ENCODE measurements at places on chromosomes 13 and 19.

GRCh38 chr19:33722456-33723239, 74.0 kb upstream of the KCTD15 start:
- no peak for DNase-seq

DNA sequence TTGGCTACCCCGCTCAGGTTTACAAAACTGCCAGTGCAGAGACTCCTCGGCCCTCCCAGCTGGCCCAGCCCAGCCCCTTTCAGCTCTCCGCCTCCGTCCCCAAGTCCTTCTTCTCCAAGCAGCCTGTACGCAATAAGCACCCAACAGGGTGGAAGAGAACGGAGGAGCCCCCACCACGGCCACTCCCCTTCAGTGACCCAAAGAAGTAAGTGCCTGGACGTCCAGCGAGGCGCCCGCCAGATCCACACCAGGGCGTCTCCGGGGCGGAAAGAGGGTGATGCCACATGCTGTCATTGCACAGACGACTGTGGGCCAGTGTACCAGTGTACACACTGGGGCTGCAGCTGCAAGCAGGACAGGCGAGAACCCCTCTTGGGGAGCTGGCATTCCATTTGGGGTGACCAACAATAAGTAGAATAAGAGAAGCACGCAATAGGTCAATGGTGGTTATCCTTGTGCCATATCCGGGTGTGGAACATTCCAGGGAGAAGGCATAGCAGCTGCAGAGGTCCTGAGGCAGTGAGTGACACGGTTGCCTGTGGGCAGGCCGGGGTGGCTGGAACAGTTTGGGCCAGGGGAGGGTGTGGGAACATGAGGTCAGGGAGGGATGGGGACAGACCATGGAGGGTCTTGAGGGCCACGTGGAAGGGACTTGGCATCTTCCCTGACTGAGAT, 41.3 kb downstream of the DPF1 start:
- no peak for DNase-seq

DNA sequence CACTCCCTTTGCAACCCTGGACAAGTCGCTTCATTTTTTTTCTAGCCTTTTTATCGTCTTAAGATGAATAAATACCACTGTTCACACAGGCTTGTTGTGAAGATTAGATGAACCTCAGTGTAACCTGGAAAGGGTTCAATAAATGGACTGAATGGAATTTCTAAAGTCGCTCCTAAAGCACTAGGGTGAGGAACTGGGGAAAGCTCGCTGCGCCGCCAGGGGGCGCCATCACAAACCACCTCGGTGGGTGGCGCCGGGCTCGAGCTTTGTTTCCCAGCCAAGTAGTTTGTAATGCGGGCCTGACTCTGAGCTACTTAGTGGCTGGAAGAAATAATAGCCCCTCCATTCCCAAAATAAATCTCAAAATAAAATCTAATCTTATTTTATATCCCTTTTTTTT, 2.2 kb upstream of the CEACAM6 start:
- DNase-seq = peak; percentile 89

- DNase-seq = no peak
Measured at GRCh38 chr13:36259361-36260137, 38.1 kb downstream of the CCDC169 start.

GRCh38 chr13:44755872-44756271, 179.7 kb upstream of the TSC22D1 start:
- DNase-seq = no peak

GRCh38 chr13:27619728-27620376, 477 bp downstream of the LNX2 start:
- peak; percentile 79 for DNase-seq

DNA sequence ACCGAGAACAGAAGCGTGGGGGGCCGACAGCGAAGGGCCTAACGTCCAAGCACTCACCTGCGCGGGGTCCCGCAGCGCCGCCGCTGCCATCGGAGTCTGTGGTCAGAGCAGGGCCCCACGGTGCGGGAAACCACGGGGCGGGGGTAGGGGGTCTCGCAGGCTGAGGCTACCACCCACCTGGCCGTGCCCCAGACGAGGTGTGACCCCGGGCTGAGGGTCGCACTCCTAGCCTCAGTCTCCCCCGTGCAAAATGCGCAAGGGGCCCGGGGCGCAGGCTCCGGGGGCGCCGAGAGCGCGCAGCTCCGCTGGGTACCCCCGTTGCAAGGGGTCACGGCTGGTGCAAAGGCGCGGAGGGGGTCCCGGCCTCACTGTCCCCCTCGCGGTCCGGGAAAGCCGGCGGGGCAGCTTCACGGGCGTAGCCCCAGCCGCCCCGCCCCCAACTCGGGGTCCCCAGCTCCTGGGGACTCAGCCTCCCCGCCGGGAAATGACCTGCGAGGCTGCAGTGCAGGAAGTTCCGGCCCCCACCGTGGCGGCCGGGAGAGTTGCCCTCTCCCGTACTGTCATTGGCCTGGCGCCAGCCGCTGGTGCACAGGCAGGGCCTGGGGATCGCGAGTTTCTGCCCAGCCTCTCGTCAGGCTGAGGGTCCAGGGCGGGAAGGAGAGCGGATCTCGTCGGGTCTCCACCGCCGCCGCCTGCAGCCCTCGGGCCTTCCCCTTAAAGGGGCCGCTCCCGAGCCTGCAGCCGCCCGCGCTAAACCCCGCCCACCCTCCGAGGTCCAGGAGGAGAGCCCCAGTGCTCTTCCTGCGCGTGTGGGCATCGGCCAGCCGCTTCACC, at the start of gene ZNF792:
Gene ZNF792 (minus strand): TSS at position 657 of the 834 bp plus-strand sequence. CDS start 567 bp downstream, at position 90.
- peak; percentile 80 for DNase-seq

DNA sequence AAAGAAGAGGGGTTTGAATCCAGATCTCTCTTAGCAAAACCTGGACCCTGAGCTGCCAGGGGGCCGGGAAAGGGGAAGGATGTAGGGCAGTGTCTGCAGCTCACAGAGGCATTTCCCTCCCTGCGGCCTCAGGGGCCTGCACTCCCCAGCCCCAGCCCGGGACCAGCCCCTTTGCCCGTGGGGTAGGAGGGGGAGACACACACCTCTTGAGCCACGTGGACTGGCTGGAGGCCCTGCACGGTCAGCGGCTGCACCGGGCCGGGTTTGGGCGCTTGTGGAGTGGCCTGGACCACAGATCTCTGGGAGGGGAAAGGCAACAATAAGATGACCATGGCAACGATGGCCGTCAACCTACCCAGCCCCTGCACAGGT, 26.9 kb downstream of the RFX1 start:
- DNase-seq = no peak

DNA sequence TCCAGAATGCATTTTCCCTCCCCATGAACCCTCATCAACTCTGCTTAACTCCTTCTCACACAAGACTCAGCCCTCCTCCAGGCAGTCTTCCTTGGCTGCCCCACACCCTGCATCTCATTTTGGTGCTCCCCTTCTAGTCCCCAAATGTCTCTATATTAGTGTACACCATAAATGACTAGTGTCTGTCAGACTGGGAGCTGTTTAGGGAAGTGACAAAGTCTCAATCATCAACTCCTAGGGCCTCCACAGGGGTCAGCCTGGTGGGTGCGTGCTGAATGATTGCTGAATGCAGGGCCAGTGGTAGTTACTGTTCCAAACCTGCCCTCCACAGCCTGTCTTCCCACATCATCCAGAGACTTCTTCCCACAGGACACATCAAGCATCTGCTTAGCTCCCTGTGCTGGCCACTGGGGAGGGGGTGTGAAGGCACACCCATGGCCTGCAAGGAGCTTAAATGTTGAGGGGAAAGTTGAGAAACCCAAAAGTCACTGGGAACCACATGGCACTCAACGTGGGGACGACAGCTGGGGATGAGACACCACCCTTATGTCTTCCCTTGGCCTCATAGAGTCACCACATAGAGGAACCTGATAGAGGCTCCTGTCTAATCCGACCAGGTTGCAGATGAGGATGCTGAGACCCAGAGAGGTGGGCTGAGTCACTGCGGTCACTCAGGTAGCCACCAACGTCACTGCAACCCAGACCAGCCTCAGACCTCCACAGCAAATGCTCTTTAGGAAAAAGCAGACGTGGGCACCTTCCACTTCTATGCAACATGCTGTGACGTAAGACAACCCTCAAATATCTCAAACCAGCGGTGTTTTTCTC, 79.3 kb upstream of the TM9SF2 start:
- peak; percentile 60 for DNase-seq

- no peak for DNase-seq
Measured at GRCh38 chr13:112831196-112831595, 137.8 kb upstream of the MCF2L start.

GRCh38 chr19:39106194-39106593, 19.4 kb upstream of the PAK4 start:
- DNase-seq = no peak

DNA sequence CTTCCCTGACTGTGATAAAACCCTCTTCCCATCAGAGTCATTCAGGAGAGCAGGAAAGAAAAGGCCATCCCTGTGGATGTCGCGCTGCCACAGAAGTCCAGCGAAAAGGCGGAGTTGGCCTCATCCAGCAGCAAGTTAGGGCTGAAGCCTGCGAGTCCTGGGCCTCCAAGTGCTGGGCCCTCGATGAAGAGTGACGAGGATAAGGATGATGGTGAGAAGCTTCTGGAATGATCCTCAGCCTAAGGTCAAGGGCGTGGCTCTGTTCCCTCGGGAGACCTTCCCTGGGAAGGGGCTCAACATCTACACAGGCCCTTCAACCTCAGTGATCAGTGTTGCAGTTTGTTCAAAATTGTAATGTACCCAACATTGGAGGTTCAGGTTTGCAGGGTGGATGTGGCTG, 22.3 kb downstream of the TEX29 start:
- DNase-seq = no peak

GRCh38 chr19:3691372-3691716, 8.9 kb downstream of the PIP5K1C start:
- DNase-seq = no peak

DNA sequence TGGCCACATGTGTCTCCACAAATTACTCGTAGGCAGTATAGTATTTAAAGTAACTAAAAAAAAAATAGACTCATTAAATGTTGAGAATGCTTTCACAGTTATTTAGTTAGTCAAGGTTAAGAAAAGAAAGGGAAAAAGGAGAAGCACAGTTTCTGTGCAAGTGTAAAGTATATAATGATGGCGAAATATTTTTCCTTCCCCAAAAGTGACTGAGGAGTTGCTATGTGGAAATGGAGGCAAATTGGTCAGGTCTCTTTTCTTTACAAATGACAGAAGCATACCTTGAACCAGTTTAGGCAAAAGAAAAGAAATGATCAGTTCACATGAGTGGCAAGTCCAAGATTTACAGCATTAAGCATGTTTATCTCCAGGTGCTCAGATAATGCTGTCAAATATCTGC, 18.0 kb downstream of the CSNK1A1L start:
- no peak for DNase-seq

GRCh38 chr13:24911133-24911908, 147.4 kb downstream of the RNF17 start:
- no peak for DNase-seq

- no peak for DNase-seq
Measured at GRCh38 chr19:7720351-7720750, 11.6 kb downstream of the CLEC4G start.

DNA sequence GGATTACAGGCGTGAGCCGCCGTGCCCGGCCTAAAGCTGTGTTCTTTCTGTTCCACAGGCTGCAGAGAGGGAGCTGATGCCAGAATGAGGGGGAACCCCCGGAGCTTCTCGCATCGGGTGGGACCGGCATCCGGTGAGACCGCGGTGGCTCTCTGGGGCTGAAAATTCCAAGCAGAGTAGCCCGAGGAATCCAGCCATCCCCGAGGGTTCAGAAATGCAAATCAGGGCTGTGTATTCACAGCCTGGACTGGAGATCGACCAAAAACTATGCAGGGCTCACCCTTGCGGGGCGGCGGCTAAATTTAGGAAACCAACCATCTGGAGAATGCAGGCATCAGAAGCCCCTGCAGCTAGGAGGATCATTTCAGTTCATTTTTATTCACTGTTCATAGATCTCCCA, 99.2 kb downstream of the GNG7 start:
- no peak for DNase-seq

GRCh38 chr19:4916292-4917082, 7.2 kb downstream of the UHRF1 start:
- peak; percentile 78 for DNase-seq

GRCh38 chr13:103039183-103039582, 27.0 kb downstream of the SLC10A2 start:
- DNase-seq = no peak

DNA sequence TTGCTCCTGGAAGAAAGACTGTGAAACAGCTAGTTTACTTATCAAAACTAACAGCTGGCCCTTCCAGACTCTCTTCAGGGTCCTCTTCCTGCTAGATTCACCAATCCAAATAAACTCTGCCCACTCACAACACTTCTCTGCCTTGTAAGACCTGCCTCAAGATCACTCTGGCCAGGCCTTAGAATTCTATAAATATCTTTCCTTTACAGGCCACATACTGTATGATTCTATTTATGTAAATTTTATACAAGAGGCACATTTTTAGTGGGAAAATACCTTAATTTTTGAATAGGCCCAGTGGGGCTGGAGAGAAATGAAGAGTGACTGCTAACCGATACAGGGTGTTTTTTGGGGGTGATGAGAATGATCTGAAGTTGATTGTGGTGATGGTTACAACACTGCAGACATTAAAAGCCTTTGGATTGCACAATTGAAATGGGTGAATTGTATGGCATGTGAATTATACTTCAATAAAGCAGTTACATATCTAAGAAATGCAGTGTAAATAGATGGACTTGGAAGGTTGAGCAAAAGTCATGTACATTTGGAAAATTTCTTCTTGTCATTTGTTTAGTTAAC, 141.8 kb downstream of the GPC5 start:
- DNase-seq = no peak

- no peak for DNase-seq
Measured at GRCh38 chr19:46744005-46744691, 1.7 kb upstream of the FKRP start.

DNA sequence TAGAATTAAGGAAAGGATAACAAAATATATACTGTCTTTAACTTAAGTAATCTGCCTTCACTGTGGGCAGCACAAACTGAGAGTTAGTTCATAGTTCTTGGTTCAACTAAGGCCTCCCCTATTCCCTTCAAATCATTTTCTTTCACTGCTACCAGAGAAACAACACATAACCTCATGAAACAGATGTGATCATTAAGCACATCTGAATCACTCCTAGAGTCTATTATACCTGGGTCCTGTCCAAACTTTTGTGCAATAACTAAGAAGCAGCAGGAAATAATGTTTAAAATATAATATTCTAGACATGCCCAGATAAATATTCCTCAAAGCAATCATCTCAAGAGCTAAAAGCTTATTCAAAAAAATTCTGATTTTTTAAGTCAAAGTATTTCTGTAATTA, 62.9 kb downstream of the ZC3H13 start:
- no peak for DNase-seq

DNA sequence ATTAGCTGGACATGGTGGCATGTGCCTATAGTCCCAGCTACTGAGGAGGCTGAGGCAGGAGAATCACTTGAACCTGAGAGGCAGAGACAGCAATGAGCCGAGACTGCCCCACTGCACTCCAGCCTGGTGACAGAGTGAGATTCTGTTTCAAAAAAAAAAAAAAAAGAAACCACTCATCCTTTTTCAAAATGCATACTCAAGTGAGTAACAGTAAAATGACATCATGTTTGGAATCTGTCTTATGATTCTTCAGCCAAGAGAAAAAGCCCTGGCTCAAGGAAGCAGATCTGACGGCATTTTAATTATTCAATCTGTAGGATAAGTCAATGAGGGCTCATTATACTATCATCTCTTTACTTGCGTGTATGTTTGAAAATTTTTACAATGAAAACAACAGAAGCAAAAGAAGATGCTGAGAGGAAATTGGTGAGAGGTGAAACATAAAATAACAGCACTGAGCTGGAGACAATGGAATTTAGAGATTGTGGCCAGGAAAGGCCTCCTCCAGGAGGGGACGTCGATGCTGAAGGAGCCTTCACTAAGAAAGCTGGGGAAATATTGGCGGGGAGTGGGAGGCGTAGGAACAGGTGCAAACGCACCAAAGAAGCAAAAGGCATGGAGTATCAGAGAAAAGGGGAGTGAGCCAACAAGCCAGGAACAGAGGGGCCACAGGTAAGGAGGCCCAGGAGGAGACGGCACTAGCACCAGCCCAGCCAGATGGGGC, 12.9 kb upstream of the CCNE1 start:
- no peak for DNase-seq

GRCh38 chr13:99268822-99269221, 10.6 kb upstream of the GPR18 start:
- no peak for DNase-seq
